ENCODE measurements at places on chromosomes 12 and 14.

DNA sequence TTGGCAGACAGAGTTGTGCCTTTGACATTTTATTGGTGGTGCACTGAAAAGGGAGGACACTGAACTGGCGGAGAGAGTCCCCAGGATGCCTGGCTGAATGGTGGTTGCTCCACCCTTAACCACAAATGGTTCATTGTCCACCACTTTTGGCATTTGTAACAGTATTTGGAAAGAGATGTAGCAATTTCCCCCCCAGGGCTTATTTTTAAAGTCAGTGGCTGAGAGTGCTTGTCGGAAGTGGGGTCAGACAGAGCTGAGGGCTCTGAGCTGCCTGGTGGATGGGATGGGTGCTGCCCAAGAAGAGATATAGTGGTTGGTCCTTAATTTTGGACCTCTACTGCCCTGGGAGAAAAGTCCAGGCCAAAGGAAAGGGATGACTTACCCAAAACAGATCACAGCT, 31.5 kb upstream of the FGF6 start:
- DNase-seq = no peak

GRCh38 chr12:22029991-22030390, 16.0 kb upstream of the CMAS start:
- DNase-seq = no peak

- no peak for DNase-seq
These were observed at the start of gene JAG2 for GRCh38 chr14:105168496-105168978. TSS of gene JAG2 (minus strand) at chr14:105168776. CDS start at chr14:105168420, 356 bp downstream.

- no peak for DNase-seq
These were observed 100.6 kb upstream of the BCL2L14 start for GRCh38 chr12:11970155-11970520.

DNA sequence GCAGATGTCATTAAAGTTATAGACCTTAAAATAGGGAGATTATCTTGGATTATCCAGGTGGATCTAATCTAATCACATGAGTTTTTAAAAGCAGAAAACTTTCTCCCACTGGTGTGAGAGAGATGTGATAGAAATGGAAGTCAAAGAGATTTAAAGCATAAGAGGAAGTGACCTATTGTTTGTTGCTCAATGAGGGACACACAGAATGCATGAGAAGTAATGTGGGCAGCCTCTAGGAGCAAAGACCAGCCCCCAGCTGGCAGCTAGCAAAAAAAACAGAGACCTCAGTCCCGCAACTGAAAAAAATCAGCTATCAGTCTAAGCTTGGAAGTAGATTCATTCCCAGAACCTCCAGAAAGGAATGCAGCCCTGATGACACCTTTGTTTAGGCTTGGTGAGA, 24.6 kb upstream of the ANP32D start:
- DNase-seq = no peak

DNA sequence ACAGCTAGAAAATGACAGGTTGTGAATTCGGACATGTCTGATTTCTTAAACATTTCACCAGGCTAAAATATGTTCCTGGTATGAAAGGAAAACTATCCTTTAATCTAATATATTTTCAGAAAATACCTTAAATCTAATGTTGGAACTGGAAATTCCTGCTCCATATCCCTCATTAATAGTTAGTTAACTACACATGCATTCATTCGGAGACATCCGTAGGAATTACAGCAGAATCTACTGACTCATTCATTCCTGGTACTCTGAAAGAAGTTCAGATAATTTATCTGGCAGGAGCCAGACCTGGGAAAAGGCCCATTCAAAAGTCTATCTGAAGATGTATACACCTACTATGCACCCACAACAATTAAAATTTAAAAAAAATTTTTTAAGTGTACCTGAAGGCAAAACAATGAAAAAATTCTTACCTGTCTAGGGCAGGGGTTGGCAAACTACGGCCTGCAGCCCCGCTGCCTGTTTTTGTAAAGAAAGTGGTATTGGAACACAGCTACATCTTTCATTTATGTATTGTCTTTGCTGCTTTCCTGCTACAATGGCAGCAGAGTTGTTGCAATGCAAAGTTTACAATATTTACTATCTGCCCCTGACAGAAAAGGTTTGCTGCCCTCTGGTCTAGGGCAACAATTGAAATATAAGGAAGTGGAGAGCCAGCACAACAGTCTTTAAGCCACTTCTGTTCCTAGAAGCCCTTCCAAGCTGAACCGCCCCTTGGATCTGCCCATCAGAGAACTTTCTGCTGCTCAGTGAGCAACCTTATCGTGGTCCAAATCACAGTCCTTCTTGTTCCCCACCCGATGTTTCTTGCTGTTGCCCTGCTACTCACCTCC, 17.9 kb upstream of the NFYB start:
- DNase-seq = no peak

DNA sequence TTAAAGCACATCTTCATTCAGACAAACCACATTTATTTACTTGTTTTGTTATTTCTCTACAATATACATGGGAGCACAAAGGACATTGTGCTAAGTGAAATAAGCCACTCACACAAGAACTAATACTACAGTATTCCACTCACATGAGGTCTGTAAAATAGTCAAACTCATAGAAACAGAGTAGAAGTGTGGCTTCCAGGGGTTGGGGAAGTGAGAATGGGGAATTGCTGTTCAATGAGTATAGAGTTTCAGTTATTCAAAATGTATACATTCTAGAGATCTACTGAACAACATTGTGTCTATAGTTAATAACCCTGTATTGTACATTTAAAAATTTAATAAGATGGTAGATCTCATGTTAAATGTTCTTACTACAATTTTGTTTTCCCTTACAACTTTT, 88.8 kb downstream of the ATXN7L3B start:
- DNase-seq = no peak

GRCh38 chr12:121770813-121771625, 22.5 kb downstream of the RHOF start:
- DNase-seq = no peak

DNA sequence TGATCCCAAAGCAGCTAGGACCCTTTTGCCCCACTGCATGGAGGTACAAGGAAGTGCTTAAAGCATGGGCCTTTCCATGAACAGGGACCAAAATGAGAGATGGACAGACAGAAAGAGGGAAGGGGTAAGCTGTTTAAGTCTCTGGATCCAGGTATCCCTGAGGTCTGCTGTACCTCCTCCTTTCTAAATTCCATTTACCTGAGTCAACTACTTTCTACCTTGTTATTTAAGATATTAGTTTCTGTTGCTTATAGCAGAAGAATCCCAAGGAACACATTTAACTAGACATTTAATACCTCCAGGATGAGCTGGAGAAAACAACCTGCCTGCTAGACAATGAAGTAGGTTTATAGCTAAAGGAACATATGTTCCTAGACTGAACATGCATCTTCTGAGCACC, 157.6 kb upstream of the TMCC3 start:
- no peak for DNase-seq

GRCh38 chr14:59358102-59358501, 107.1 kb downstream of the GPR135 start:
- DNase-seq = no peak

DNA sequence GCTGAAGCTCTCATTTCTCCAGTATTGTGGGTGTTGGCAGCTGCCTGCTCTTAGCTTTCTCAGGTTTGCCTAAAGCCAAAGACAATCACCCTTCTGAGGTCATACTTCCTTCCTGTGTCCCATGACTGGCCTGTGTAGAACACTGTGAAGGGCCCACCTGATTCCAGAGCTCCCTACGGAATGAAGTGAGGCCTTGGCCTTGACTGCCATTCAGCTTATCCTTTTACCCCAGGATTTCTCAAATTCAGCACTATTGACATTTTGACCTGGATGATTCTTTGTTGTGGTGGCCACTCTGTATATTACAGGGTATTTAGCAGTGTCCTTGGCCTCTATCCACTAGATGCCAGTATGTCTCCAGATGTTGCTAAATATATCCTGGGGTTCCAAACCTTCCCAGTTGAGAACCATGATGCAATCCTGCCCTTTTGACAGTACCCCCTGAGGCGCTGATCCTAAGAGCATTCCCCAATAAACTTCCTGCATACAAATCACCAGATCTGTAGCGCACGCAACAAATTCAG, 112.3 kb upstream of the KRR1 start:
- no peak for DNase-seq

GRCh38 chr12:27534060-27534764, 10.2 kb downstream of the PPFIBP1 start:
- DNase-seq = no peak

DNA sequence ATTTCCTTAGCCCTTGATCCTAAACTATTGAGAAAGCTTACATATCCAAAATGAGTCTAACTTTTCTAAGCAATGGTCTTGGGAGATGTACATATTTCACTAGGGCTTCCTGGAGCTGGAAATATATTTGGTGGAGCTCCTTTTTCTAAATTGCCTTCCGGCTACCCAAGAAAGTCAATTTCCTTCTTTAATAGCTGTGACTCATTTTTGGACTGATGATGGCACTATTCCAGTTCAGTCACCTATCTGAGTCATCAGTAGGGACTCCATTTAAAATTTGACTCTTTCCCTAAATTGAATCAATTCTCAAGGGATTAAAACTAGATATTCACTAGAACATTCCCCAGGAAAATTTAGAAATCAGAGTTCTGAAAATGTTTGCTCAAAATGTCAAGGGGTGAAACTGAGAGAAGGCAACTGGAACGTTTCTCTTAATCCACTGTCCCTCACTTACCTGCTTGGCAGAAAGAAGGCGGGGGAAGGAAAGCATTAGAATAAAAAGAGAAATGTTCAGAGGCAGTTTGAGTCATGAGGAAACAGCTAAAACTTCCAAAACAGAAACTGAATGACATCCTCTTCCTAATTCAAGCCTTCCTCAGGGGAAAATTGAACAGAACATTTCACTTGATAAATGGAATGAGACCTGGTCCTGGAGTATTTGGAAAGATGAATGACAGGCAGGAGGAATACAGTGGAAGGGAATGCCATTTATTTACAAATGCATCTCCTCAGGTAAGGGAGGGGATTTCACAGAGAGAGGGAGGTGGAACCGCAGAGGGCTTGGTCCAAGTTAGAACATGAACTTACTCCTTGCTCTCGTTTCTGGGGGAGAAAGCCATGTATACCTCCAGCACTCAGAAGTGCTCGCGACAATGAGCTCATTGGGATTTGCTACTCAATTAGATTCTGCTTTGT, 91.2 kb downstream of the RGS6 start:
- DNase-seq = no peak

GRCh38 chr12:31890295-31891285, 68.6 kb upstream of the RESF1 start:
- DNase-seq = no peak

- no peak for DNase-seq
These were observed 79.7 kb downstream of the FGD4 start for GRCh38 chr12:32478858-32479725.

DNA sequence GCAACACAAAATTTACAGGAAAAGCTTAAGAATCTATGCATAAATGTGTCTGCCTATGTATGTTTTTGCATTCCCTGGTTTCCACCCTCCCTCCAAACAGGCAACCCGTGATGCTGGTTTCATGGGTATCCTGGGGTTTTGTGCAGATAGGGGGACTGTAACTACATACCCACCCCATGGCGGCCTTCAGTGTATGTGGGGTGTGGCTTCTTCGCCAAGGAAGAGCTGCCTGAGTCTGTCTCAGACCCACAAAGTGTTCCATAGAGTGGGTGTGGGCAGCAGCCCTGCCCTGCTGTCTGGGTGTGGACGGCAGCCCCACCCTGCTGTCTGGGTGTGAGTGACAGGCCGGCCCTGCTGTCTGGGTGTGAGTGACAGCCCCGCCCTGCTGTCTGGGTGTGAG, 174.8 kb downstream of the ADGRD1 start:
- DNase-seq = no peak

Measured in left forelimb (tissue), 1 donor.